Ovary (tissue), 10 donors: ENCODE measurements at places on chromosomes 1 and 21.

DNA sequence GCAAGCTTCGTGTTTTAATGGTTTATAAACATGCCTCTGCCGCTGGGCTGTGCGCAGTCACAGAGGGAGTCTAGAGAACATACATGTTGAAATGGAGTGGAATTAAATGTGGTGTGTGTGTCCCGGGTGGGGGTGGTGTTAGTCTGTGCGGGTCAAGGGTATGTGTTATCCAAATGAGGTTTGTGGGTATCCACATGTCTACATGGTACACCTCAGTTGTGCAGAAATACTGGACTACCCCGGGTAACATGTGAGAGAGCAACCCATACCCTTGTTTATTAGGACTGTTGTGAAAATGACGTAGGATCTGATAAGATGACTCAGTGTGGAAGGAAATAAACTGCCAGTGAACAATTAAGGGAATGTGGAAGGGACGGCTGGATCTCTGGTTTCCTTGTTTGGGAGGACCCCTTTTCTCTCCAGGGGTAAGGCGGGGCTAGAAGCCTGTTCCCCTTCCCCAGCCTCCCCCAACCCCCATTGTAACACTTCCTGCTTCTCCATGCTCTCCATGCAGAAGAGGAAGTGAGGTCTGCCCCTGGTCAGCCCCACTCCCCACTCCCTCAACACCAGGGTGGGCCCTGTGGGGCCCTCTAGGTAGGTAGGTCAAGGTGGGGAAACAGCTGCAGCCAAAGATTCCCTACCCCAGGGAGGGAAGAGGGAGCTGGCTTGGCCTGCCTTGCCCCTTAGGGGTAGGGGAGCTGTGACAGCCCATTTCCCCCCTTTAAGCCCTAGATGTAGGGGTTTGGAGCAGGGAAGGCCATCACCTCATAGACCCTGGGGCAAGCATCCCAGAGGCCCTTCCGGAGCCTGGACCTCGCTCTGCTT lies 690 bp downstream of the EPS8L3 start:
- H3K27me3 ChIP-seq, result no peaks in the 10 kb centered on the region
- H3K36me3 ChIP-seq, result no peaks in the 10 kb centered on the region
- H3K4me1 ChIP-seq, result peaks cover 8% of the 10 kb centered on the region

DNA sequence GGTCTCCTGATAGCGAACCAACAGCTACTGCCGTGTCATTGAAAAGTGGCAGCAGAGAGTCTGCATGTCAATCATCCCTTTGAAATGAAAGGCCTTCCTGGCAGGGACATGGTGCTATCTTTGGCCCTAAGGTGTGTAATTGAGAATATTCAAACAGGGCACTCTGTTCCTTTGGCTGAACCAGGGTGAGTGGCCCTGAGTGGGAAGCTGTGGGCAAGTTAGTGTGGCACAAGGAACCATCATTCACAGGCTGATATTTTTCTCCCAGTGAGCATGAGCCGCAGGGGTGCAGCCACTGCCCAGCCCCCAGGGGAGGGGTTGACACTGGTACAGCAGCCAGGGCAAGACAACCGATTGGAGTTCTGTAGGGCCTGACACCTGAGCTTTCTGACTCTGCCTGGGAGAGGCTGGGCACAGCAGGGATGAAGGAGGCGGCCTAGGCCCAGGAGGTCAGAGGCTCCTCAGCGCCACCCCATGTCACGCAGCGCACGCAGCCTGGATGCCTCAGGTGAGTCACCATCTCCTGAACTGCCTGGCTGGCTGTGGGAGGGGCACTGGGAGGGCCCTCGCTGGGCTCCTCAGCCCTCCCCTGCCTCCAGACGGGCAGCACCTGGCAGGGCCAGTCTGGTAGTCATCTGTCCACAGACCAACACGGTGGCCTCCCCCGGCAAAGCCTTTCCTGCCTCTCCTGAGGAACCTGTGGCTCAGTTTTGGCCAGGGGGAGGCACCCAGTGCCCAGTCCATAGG lies 13.2 kb downstream of the QSOX1 start:
- H3K27me3 ChIP-seq, result no peaks in the 10 kb centered on the region
- H3K36me3 ChIP-seq, result no peaks in the 10 kb centered on the region
- peak overlapping the region; percentile 39 for H3K27ac ChIP-seq
- no peak overlapping the region for H3K4me3 ChIP-seq
- H3K4me1 ChIP-seq, result peaks cover 21% of the 10 kb centered on the region
- no peak for DNase-seq

DNA sequence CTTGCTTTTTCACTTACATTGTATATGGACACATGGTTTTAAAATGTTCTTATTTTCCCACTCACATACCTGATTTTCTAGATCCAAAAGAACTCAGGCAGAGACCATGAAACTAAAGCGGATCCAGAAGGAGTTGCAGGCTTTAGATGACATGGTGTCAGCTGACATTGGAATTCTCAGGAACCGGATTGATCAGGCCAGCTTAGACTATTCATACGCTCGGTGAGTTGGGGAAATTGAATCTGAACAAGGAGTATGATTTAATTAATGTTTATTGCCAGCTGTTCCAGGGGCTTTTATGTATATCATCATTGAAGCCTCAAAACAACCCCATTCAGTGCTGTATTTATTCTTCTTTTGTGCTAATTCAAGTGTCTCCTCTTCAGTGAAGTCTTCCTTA lies 12.7 kb downstream of the GORAB start:
- no peaks in the 10 kb centered on the region for H3K36me3 ChIP-seq
- H3K4me1 ChIP-seq, result no peaks in the 10 kb centered on the region
- no peak overlapping the region for H3K27ac ChIP-seq
- no peaks in the 10 kb centered on the region for H3K27me3 ChIP-seq

- H3K4me1 ChIP-seq, result no peaks in the 10 kb centered on the region
- H3K27me3 ChIP-seq, result no peaks in the 10 kb centered on the region
- no peak overlapping the region for H3K4me3 ChIP-seq
- H3K36me3 ChIP-seq, result no peaks in the 10 kb centered on the region
- DNase-seq, result no peak
Observed at GRCh38 chr1:11407301-11407994, 71.5 kb upstream of the DISP3 start.

GRCh38 chr1:193634876-193635275 lies 448.5 kb upstream of the B3GALT2 start:
- H3K27me3 ChIP-seq, result no peaks in the 10 kb centered on the region
- no peaks in the 10 kb centered on the region for H3K4me1 ChIP-seq

GRCh38 chr21:43696214-43696613 lies 22.7 kb upstream of the PDXK start:
- no peak overlapping the region for H3K27ac ChIP-seq
- H3K27me3 ChIP-seq, result no peaks in the 10 kb centered on the region
- H3K36me3 ChIP-seq, result no peaks in the 10 kb centered on the region
- H3K4me1 ChIP-seq, result no peaks in the 10 kb centered on the region

- DNase-seq, result no peak
- H3K27ac ChIP-seq, result no peak overlapping the region
Observed at GRCh38 chr1:202663131-202663530, 47.1 kb downstream of the SYT2 start.

DNA sequence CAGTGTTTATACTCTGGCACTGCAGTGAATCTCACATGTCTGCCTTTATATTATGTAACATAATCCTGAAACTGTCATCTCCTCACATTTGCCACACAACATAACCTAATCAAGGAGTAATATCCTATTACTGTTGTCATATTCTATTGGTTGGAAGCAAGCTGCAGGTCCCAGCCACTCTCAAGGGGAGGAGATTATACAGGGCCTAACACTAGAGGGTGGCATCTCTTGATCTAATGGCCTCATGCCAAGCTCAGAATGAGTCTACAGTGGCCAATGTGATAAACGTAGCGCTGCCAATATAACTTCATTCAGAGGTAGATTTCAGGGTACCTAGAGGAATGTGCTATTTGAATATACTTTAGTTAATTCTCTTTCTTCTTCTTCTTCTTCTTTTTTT lies 166.8 kb downstream of the BACH1 start:
- DNase-seq, result no peak
- no peaks in the 10 kb centered on the region for H3K36me3 ChIP-seq
- H3K4me3 ChIP-seq, result no peak overlapping the region
- H3K27me3 ChIP-seq, result no peaks in the 10 kb centered on the region
- no peaks in the 10 kb centered on the region for H3K4me1 ChIP-seq

GRCh38 chr1:58844176-58844575 lies 60.3 kb upstream of the JUN start:
- no peaks in the 10 kb centered on the region for H3K36me3 ChIP-seq
- no peak for DNase-seq
- no peaks in the 10 kb centered on the region for H3K27me3 ChIP-seq
- no peak overlapping the region for H3K4me3 ChIP-seq
- no peak overlapping the region for H3K27ac ChIP-seq

DNA sequence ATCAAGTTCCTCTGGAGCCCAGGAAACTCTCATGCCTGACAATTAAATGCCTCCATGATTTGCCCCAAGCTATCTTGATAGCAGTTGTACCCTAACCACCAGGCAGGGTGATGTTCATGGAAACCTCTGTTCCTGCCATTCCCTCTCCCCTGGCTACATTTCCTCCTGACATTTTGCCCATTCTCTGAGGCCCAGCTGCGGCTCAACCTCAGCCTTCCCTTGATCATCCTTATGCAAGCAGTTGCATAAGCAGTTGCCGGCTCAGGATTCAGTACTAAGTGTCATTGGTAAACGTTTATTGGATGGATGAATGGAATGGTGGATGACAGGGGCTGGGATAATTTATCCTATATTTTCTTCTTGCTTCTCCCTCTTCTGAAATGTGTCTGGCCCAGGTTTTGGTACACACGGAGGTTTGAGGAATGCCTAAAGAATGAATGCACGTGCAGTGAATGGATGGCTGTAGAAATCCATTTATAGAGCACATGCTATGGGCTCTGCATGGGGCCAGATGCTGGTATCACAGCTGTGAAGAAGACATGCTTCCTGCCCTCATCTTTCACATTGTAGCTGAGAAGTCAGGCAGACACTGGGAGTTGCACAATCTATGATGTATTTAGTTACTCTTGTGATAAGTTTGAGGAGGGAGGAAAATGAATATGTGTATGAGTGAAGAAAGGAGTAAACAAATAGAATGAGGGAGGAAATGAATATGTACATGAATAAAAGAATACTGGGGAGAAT lies 261.8 kb downstream of the FOXD2 start:
- H3K27me3 ChIP-seq, result no peaks in the 10 kb centered on the region
- no peaks in the 10 kb centered on the region for H3K36me3 ChIP-seq
- H3K4me3 ChIP-seq, result no peak overlapping the region
- no peak for DNase-seq

DNA sequence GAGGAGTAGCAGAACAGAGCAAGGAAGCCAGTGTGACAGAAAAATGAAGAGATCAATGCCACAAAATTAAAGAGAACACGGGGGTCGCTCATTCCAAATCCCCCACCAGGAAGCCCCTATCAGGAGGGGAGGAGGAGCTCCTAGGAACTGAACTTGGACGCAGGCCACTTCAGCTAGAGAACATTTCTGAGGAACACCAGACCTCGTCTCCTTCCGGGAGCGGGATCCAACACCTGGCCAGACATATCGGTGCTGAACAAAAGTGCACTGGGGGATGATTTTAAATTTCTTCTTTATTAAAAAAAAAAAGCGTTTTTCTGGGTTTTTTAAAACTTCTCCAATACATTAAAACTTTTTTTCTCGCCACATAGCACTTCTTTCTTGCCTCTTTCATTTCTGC lies 40.8 kb downstream of the OLFML2B start:
- no peaks in the 10 kb centered on the region for H3K27me3 ChIP-seq
- H3K4me3 ChIP-seq, result no peak overlapping the region
- no peaks in the 10 kb centered on the region for H3K4me1 ChIP-seq
- no peaks in the 10 kb centered on the region for H3K36me3 ChIP-seq

DNA sequence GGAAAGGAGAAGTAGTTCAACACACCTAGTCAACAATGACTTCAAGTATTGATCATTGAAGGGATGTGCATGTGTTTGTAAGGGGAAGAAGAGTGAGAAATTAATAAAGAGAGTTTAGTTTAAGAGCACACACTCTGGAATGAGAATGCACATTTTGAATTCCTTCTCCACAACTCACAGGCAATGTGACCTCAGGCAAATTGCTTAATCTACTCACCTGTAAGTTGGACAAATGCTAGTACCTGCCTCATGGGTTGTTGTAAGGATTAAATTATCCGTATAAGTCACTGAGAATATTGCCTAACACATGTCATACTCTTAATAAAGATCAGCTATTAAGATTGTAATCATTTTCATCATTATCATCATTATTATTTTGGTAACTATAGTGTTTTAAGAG lies 204.0 kb upstream of the NFIA start:
- no peak for DNase-seq
- no peaks in the 10 kb centered on the region for H3K4me1 ChIP-seq
- no peak overlapping the region for H3K4me3 ChIP-seq
- no peak overlapping the region for H3K27ac ChIP-seq

DNA sequence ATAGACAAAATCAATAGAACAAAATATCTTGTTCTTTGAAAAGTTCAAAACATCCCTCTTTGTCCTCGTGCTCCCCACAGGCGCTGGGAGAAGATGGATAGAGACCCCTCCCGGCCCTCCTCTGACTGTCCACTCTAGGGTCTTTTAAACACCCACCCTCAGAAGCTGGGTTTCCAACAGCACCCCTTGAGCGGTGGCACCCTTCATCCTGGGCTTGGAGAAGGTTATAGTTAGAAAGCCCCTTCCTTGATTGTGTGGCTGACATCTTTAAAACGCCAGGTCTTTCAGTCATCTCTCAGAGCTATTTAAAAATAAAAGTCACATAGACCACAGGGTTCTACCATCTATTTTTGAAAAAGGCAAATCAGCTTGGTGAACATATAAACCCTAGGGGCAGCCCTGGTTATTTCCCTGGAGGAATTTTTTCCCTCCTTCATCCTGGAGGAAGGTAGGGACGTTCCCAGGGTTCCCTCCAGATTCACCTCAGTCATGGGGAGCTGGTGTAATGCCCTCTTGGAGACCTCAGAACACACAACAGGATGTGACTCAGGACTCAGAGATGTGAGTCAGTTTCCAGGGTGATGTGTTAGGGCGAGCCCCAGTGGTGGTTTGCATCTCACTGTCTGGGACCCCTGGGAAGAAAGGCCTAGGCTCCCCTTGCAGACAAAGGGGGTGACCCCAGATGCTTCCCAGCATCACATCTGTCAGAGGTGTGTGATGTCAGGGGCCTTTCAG lies 138.5 kb downstream of the CLIC6 start:
- peaks cover 8% of the 10 kb centered on the region for H3K4me1 ChIP-seq
- no peak overlapping the region for H3K4me3 ChIP-seq
- no peak overlapping the region for H3K27ac ChIP-seq
- DNase-seq, result no peak
- H3K36me3 ChIP-seq, result no peaks in the 10 kb centered on the region

- no peaks in the 10 kb centered on the region for H3K27me3 ChIP-seq
- no peaks in the 10 kb centered on the region for H3K36me3 ChIP-seq
- no peak overlapping the region for H3K4me3 ChIP-seq
- H3K27ac ChIP-seq, result no peak overlapping the region
Observed at GRCh38 chr1:98402860-98403259, 258.7 kb upstream of the SNX7 start.

GRCh38 chr1:31417148-31417547 lies 4.1 kb downstream of the SERINC2 start:
- DNase-seq, result no peak
- no peaks in the 10 kb centered on the region for H3K36me3 ChIP-seq
- H3K4me1 ChIP-seq, result peaks cover 3% of the 10 kb centered on the region
- no peak overlapping the region for H3K4me3 ChIP-seq
- no peak overlapping the region for H3K27ac ChIP-seq
- H3K27me3 ChIP-seq, result no peaks in the 10 kb centered on the region

- peak within 1 kb of the TSS; percentile 32 for H3K27ac ChIP-seq
- DNase-seq, result peak; percentile 92
- H3K27me3 ChIP-seq, result no peaks in the 10 kb centered on the region
- no peaks in the 10 kb centered on the region for H3K36me3 ChIP-seq
- H3K4me1 ChIP-seq, result peaks cover 14% of the 10 kb centered on the region
Observed at GRCh38 chr1:44842862-44843655, at the start of gene PTCH2. TSS of gene PTCH2 (minus strand) at chr1:44843253. CDS start at chr1:44842932, 321 bp downstream.

- no peaks in the 10 kb centered on the region for H3K4me1 ChIP-seq
- no peak overlapping the region for H3K27ac ChIP-seq
- no peak for DNase-seq
- no peaks in the 10 kb centered on the region for H3K36me3 ChIP-seq
- H3K4me3 ChIP-seq, result no peak overlapping the region
Observed at GRCh38 chr1:215489771-215490565, 77.1 kb upstream of the KCTD3 start.
